ENCODE measurements at places on chromosomes 3 and 15.

- peak; percentile 71 for DNase-seq
Observed at GRCh38 chr3:9211155-9211950, 38.1 kb downstream of the SRGAP3 start.

DNA sequence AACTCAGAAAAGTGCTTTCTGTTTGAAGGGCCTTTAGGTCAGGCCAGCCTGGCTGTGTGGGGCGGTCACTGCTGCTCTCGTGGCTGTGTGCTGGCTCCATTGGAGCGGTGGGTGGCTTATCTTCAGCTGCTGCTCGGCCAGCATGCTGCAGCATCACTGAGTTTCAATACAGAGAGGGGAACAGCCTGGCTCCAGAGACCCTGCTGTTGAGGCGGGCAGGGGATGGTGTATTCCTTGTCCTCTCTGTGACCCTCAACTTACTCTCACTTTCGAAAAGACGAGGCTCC is 248.5 kb upstream of the ONECUT1 start:
- no peak for DNase-seq

DNA sequence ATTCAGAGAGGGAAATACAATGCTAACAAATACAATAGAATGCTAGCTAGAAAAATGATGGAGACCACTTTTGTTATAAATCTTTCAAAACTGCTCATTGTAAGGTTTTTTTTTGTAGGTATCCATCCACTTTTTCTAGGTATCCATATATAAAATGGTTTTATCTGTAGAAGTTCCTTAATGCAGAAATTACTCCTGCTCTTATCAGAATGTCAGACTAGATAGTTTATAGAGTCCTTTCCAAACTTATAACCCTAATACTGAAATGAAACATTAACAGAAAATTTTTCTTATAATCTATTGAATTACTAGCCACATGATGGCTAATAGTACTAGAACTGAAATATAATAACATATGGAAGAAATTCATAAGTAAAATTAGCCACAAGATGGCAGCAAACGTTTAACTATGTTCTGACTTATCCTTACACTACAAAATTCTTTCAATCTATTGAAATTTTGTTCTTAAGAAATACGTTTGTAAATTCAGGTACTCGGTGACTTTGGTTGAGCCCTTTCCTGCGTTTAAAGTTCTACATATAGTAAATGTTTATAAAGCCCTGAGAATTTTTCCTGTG is 58.5 kb downstream of the ECT2 start:
- peak; percentile 21 for DNase-seq

- DNase-seq, result no peak
Observed at GRCh38 chr3:132981719-132982118, 56.5 kb upstream of the TMEM108 start.

GRCh38 chr3:197942956-197943556 is 6.9 kb upstream of the RPL35A start:
- DNase-seq, result peak; percentile 52
